ENCODE measurements at places on chromosomes 13 and 19.

DNA sequence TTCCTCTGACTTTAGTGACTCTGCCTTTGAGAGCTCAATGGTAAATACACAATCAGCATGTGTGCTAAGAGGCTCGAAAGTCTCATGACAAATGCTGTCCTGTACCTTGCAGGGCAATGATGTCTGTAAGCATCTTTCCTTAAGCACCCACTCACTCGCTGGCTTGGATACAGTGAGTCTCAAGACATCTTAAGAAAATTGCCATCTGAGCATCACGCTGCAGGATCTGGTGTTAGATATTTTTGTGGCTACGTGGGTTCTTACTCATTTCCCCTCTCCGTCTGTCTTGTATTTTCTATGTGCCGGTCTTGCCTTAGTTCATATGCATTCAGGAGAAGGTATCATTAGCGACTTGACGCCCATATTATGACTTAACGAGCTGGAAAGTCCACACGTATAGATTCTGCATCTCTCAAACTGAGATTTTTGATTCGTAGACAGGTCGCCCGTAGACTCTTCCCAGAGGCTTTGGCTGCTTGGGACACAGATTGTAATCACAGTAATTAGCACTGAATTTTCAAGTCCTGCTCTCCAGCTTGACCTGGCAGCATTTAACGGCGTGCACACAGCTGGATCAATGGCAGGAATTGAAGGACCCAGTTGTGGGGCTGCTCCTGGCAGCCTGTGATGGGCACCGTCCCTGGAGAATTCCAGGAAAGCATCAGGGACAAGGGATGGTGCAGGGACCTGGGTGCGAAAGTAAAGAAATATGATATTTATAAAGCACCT is 231.2 kb downstream of the ZIC5 start:
- no peak for DNase-seq

DNA sequence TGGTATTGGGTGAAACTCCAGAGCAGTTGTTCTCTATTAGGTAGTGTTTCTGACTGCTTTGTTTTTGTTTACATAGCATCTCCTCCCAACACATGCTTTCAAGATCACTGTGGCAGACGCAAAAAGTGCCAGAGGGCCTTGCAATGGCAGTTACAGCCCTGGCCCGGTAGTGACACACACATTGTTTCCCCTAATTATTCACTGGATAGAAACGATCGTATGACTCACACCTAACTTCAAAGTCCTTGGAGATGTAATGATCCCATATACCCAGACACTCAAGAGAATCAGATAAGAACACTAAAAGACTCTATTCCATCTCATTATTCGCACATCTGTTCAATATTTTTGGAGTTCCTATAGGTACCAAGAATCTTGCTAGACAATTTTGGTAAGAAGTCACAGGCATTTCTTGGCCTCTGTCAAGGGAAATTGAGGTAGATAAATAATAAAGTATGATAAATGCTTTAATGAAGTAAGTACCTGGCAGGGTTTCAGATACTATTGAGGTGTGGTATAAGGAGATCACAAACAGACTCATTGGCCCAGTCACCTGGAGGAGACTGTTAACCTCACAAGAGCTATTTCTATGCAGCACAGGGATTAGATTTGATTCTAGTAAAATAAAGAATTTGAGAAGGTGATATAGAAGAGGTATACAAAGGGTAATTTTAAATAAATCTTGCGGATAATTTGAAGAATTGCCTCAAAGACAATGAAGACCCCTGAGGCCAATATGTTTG is 485.3 kb downstream of the SLITRK6 start:
- no peak for DNase-seq

- DNase-seq: no peak
Measured at GRCh38 chr19:35398570-35398969, 27.7 kb downstream of the GPR42 start.

- no peak for DNase-seq
Measured at GRCh38 chr13:73571376-73571775, 512.6 kb downstream of the KLF5 start.

- DNase-seq: peak; percentile 33
Measured at GRCh38 chr13:48412881-48413351, at the start of gene LPAR6. TSS of gene LPAR6 (minus strand) at chr13:48413113. CDS start at chr13:48412423, 690 bp downstream.

- peak; percentile 26 for DNase-seq
Measured at GRCh38 chr19:52992109-52993004, 21.4 kb upstream of the ERVV-1 start.

All from femur (tissue), 1 donor.